Stomach (tissue), 19 donors: ENCODE measurements at places on chromosomes 3 and 15.

- no peak for DNase-seq
Measured at GRCh38 chr3:46284981-46285683, 42.9 kb downstream of the CCR3 start.

GRCh38 chr3:66000506-66000905 is 38.2 kb downstream of the MAGI1 start:
- no peak for DNase-seq

DNA sequence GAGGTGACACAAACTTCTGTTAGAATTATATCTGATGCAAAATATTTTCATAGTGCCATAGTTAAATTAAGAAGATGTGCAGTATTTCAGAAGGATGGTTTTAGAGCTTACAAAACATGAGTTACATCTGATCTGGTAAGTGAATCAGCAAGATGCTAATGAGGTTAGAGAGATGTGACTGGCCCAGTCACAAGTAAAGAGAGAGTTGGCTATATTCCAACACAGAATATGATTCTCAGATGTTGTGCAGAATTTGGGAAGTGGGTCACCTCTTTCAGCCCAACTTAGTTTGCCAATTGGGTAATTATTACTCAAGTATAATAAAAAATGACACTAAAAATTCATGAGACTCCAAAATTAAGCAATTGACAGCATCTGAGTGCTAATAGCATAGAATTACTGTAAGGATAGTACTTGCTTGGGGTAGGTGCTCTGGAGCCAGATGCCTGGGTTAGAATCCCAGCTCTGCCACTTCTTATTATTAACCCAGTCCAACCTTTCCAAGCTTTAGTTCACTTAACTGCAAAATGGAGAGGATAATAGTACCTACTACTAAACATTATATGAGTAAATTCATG is 30.8 kb downstream of the P2RY1 start:
- no peak for DNase-seq

GRCh38 chr3:130679218-130679617 is 67.4 kb downstream of the PIK3R4 start:
- DNase-seq, result no peak

DNA sequence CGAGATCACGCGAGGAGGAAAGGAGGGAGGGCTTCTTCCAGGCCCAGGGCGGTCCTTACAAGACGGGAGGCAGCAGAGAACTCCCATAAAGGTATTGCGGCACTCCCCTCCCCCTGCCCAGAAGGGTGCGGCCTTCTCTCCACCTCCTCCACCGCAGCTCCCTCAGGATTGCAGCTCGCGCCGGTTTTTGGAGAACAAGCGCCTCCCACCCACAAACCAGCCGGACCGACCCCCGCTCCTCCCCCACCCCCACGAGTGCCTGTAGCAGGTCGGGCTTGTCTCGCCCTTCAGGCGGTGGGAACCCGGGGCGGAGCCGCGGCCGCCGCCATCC is 1.1 kb upstream of the SETD5 start:
- peak; percentile 84 for DNase-seq

- no peak for DNase-seq
Measured at GRCh38 chr3:41148901-41149300, 50.4 kb upstream of the CTNNB1 start.

DNA sequence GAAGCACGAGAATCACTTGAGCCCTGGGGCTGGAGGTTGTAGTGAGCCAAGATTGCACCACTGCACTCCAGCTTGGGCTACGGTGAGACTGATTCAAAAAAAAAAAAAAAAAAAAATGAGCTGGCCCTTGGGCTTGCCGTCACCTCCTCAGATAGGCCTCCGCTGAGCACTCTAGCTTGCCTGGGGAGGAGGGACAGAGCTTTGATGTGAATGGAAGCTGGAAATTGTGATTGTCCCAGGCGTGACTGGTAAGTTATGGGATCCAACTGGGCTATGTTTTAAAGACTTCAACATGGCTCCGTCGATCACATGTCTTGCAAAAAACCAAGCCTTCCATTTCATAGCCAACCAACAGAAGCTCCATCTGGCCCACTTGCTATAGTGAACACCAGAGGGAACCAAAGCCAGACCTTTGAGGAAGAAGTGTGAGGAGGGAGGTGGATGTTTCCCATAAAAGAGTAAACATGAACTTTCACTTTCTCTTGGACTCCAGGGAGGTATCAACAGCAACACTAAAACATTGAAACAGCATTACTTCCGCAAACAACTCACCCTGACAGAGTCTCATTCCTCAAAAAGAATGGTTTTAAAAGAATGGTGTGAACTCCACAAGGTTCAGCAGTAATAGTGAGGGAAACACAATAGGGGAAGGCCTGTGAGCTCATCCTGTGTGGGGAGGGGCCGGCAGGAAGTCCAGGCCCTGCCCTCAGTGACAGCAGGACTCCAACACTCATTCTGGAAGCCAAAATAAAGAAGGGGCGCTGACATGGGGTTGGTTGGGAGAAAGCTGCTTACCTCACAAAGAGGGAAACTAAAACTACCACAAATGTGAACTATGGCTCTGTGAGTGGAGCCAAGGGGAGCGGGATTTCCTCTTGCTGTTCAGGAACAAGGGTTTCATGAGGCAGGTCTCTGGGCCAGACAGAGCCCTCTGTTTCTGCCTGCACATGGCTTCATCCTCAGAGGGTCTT is 59.2 kb upstream of the IL12A start:
- DNase-seq, result no peak

DNA sequence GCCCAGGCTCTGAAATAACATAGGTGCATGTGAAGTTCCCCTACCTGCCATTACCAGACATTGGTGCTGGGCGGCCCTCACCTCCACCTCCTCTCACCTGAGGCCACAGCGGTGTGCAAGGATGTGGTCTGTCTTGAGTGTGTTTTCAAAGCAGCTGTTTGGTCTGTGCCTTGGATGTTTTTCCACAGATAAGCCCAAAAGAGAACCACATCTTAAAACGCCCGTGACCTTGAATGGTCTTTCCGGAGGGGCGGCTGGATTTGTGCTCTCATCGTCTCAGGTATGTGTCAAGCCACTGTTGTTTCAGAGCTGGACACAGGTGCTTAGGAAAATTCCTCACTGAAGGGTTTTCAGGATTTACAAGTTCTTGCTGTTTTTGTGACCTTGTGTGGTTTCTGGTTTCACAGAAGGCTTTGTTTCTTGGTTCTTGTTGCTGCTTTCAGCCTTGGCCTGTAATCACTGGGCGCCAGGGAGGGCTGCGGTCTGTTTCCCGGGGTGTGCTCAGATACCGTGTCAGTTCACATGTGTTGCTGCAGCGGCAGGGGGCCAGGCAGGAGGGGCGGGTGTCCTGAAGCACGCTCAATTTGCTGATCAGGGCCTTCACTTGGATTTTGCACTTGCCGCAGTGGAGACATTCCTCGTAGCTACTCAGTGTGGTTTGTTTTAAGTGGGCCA is 128.4 kb downstream of the IGF1R start:
- DNase-seq, result peak; percentile 58

DNA sequence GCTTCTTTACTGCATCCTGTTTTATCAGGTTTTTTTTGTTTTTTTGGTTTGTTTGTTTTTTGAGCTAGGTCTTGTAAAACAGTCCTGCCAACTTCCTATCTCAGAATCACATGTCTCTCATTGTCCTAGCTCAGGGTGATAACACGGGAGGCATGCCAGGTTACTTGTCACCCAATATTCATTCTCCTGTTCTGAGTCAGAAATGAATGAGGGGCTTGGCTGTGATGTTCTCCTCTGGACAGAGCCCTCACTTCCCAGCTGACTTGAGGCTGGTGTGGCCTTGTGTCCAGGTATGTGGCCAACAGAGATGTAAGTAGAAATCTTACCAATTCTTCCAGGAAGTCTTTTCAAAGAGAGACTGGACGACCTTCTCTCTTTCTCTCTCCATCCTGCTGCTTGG is 317.0 kb downstream of the GABRB3 start:
- DNase-seq, result no peak

DNA sequence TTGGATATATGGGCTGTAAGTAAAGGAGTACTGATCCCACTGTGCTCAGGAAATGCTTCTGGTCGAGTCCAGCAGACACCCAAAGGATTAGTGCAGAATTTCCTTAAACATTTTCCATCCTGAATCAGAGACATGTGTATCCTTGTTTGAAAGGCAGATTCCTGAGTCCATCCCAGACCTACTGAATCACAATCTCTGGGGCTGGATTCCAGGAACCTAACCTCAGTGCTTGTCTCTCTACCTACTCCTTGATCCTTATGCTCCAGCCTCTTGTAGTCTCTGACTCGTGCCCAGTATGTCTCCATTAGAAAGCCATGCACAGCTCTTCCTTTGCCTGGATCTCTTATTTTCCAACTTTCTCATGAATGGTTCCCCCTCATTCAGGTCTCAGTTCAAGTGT is 585.8 kb downstream of the NLGN1 start:
- DNase-seq, result no peak

GRCh38 chr15:90609242-90610180 is 79.8 kb downstream of the CRTC3 start:
- DNase-seq, result no peak

DNA sequence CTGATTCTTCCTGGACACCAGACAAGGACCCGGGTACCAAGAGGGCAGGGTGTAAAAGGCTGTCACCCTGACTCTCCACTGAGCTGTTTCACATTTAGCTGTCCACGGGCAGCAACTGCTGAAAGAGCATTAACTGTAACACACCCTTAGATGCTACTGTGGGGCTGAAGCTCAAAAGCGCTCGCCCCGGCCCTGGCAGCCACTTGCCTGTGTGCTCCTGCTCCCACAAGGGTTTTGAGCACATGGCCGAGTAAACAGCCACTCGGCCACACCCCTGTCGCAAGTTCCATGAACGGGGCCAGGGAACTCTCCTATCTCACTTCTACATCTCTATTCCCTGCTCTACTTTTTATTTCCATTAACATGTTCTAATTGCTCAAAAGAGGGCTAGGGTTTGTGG is 421.7 kb downstream of the TUSC7 start:
- peak; percentile 40 for DNase-seq

DNA sequence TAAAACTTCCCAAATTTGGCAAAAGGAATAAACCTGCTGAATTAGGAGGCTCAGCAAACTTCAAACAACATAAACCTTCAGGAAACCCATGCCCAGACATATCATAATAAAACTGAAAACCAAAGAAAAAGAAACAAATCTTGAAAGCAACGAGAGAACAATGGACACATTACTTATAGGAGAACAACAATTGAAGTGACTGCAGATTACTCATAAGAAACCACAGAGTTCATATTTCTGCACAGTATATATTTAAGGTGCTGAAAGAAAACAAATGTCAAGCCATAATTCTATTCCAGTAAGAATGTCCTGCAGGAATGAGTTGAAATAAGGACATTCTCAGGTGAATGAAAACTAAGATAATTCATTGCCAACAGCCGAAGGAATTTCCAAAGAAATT is 80.8 kb upstream of the PROK2 start:
- DNase-seq, result no peak

- DNase-seq, result no peak
Measured at GRCh38 chr3:39515681-39516441, 48.4 kb downstream of the MOBP start.

GRCh38 chr3:188421151-188421821 is 267.3 kb downstream of the LPP start:
- no peak for DNase-seq

DNA sequence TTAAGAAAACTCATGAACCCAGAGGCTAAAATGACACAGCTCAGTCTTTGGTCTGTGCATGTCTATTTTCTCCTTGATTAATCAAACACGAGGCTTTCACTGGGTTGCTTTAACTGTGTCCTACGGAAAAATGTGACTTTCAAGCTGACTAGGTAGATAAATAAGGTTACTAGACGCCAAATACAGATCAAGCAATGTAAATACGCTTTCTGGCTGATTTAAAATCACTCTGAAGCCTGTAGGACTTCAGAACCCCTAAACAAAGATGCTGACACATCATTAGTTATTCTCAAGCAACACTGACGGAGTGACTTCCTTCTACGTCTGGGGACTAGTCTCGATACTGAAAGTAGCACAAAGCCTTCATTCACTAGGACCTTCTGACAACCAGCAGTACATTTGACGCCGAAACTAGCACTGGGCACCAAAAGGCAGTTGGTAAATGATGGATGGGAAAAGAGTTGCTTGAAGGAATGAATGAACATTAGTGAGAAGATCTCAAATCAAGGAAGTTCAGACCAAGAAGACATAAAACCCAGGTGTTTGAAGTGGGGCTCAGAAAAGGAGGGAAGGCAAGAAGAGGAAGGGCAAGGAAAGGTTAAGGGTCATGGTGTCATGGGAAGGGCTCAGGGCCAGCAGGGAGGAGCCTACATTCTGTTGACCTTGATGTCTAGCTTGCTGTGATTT is 67.1 kb upstream of the CDV3 start:
- DNase-seq, result peak; percentile 74

DNA sequence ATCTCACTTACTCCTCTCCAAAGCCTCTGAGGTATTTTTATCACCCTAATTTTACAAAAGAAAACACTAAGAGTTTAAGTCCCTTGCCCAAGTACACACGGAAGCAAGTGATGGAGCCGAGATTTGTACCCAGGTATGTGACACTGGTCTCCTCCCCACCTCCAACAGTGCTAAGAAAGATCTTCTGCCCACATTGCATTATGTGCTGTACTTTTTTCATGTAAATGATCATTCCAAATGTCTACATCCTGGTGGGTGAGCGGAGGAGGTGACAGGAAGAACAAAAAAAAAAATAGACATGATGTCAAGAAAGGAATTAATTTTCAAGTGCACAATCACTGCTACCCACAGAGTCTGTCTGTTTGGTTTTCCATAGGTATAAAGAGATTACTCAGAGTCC is 694.1 kb downstream of the FHIT start:
- no peak for DNase-seq

DNA sequence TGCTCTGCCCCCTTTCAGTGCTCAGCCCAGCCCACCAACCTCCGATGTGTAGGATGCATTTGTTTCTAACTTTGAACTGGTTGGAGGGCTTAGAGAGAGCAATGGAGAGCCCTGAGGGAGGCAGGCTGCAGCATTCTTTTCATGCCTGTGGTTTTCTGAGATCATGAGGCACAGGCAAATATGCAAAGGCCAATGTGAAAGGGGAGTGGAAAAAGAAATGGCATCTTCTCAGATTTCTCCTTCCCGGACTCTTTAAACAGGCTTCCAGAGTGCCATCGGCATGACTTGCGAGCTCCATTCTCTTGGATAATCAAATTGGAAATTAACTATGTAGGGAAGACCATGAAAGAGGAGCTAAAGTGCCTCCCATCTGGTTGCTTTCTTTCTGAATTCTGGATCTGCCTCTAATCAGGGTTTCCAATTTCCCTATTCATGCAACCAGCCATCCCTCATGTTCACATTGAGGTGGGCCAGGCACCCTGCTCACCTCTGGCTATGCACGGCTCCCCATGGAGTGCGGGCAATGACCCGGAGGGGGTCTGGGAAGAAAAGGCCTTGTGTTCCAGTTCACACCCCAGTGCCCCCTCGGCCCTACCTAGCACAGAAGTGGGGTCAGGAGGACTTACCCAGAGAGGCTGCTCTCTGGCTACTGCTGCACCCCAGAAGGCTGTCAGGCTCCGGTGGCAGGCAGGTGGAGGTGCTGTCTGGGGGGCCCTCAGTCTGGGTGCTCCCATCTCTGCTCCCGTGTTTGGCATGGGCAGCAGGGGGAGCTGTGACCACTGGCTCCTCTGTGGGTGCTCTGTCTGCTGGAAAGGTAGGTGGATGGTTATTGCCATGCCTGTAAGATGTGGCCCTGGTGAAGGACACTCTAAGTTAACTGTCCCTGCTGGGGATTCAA is 16.1 kb downstream of the AMOTL2 start:
- DNase-seq, result peak; percentile 84
